NCI-H524 (cell line): ENCODE measurements at places on chromosomes 3 and 15.

DNA sequence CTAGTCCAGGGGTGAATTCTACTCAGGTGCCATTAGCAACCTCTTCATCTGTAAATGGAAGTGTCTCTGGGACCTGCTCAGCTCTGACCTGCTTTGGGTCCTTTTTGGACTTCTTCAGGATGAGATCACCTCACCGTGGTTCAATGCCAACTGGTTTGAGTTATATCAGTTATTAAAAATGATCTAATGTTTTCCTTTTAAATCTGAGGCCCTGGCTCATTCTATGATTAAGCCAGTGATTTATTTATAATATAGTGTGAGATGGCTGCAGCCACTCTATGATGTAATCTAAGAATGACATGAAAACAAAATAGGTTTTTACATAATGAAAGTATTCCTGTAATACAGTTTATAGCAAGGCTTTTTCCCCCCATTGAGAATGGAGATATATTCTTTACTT is 79.4 kb downstream of the LPP start:
- no peak for DNase-seq

- no peak for DNase-seq
These were observed 94.0 kb downstream of the SOX2 start for GRCh38 chr3:181805703-181806102.

- DNase-seq, result no peak
These were observed 119.4 kb downstream of the IGF1R start for GRCh38 chr15:98767692-98768091.

- DNase-seq, result peak; percentile 100
These were observed 306.5 kb downstream of the IL20RB start for GRCh38 chr3:137264071-137264820.

DNA sequence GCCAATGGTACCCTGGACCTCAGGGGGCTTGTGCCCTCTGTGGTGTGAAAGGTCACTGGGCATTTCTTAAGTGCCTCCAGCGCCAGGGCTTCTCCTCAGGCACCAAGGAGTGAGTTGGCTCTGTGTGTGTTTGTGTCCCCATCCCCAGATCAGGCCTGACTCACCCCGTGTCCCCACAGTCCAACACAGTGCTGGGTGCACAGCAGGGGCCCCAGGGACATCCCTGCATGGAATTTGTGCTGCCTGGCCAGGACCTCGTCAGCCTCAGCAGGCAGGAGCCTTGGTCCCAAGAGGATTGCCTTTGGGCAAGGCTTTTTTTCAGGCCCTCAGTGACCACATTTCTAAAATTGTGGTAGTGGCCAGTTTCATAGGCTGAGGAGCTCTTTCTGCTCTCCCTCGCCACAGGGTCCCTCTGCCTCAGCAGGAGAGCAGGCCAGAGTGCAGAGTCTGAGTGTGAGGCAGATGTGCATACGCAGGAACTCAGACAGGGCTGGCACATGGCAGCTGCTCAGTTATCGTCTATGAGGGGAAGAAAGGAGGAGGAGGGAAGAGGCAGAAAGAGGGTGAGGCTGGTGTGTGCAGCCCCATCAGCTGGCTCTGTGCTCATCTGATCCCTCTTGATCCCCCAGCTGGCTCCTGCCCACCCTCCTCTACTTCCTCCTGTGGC is 215.6 kb downstream of the RPLP1 start:
- peak; percentile 87 for DNase-seq

GRCh38 chr15:56281145-56281544 is 37.5 kb upstream of the RFX7 start:
- DNase-seq, result no peak

DNA sequence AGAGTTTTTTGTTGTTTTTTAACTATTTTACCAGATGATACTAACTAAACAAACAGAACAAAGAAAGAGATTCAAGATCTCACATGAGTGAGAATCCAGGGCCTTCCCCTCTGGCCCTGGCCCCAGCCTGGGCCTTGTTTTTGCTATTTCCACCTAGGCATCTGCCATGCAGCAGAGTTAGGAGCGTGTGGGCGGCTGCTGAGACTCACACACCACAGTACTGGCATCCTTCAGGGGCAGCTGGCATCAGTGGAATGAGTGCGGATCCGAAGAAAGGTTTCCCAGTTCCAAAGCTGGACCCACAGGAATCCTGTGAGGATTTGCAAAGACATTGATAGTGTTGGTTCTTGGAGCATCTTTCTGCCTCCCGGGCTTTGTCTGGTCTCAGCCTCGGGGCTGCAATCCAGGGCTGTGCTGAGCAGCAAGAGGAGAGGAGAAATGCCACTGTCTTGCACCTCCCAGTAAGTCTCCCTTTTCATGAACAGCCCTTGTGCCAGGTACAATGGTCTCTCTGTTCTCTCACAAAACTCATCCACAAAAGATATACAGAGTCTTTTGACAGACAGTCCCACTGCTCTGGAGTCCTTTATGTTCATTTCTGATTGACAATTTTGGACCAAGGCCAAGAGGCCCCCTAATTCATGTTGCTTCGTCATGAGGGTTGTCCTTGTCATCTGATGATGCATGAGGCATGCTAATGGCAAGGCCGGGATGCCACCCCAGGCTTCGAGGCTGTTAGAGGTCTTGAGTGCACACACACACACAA is 46.6 kb downstream of the APH1B start:
- DNase-seq, result no peak
